Right lobe of liver (tissue), 6 donors: ENCODE measurements at places on chromosomes 3 and 15.

- no peak overlapping the region for H3K27ac ChIP-seq
- no peaks in the 10 kb centered on the region for H3K4me1 ChIP-seq
- no peak for DNase-seq
- no peaks in the 10 kb centered on the region for H3K36me3 ChIP-seq
Observed at GRCh38 chr15:28942571-28942970, 56.8 kb downstream of the APBA2 start.

GRCh38 chr15:81619002-81619401 is 245.0 kb upstream of the TMC3 start:
- no peak for DNase-seq
- H3K4me3 ChIP-seq: no peak overlapping the region
- no peaks in the 10 kb centered on the region for H3K27me3 ChIP-seq
- no peaks in the 10 kb centered on the region for H3K36me3 ChIP-seq

DNA sequence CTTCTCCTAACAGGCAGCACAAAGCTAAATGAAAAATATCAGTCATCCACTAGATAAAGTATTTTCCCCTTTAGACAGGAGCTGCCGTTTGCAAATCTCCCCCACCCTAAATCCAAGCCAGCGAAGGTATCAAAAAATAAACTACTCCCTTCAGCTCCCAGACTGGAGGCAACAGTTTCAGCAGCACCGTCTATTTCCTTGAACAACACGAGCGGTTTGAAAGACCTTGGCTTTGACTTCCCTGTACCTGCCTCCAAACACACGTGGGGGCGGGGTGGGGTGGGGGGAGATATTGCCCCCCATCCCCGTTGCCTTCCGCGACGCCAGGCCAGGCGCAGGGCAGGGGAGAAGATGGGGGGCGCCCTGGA is 832 bp upstream of the CACNA1D start:
- no peak overlapping the region for H3K27ac ChIP-seq
- no peaks in the 10 kb centered on the region for H3K27me3 ChIP-seq
- peak overlapping the region; percentile 56 for H3K4me3 ChIP-seq
- H3K36me3 ChIP-seq: no peaks in the 10 kb centered on the region
- H3K4me1 ChIP-seq: no peaks in the 10 kb centered on the region

DNA sequence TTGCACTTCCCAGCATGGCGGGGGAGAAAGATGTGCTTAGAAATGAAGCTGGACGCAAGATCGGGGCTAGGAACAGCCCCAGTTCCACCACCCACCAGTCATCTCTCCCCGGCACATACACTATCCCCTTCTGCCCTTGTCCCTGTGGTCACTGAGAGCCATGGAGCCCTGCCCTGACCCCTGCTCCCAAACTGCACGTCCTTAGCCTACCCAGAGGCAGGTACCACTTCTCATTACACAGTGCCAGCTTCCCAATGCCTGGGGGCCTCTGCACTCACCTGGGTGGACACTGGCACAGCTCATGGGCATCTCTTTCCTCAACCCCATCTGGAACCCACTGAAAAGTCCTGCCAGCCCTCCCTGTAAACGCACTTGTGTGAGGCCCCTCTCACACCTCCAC is 139.3 kb upstream of the PRR20G start:
- peak; percentile 27 for DNase-seq
- no peaks in the 10 kb centered on the region for H3K4me1 ChIP-seq
- no peaks in the 10 kb centered on the region for H3K36me3 ChIP-seq

DNA sequence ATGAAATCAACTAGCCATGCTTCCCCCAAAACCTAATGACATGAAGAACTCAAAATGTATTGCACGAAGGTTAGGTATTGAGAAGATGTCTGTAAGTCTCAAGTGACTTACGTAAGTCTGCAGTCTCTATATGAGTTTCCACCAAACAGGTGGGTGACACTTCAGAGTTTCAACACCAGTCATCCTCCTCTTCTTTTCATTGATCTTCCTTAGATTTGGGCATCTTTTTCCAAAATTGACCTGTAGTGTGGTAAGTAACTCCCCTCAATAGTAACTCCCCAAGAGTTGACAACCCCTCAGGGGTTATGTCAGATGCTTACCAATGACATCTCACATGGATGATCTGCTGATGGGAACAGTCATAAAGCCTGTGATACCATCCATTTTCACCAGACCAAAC is 46.1 kb downstream of the GPR176 start:
- H3K27me3 ChIP-seq: no peaks in the 10 kb centered on the region
- no peak for DNase-seq
- no peak overlapping the region for H3K4me3 ChIP-seq
- H3K4me1 ChIP-seq: no peaks in the 10 kb centered on the region
